ENCODE measurements at places on chromosomes 12 and 14.
A peak's percentile ranks its signal among the peaks of the same experiment; 100 is the strongest.

GRCh38 chr12:43540470-43540869 is 11.5 kb downstream of the ADAMTS20 start:
- DNase-seq = no peak

DNA sequence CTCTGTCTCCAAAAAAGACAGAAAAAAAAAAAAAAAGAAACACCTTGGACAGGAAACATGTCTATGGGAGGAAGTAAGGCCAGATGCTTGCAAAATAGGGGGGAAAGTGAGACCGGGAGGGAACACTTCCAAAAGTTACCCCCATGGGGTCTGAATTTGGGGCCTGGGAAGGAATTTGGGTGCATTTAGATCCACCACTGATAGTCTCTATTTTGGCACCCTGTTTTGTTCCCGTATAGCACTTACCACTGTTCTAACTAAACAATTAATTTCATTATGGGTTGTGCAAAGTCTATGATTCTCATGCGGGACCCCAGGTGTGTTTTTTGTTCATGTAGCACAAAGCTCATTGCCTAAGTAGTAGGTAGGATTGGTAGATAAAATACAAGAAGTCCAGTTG is 1.4 kb upstream of the MLEC start:
- DNase-seq = no peak

GRCh38 chr14:24366721-24367513 is 1.1 kb upstream of the NFATC4 start:
- DNase-seq = peak; percentile 95

DNA sequence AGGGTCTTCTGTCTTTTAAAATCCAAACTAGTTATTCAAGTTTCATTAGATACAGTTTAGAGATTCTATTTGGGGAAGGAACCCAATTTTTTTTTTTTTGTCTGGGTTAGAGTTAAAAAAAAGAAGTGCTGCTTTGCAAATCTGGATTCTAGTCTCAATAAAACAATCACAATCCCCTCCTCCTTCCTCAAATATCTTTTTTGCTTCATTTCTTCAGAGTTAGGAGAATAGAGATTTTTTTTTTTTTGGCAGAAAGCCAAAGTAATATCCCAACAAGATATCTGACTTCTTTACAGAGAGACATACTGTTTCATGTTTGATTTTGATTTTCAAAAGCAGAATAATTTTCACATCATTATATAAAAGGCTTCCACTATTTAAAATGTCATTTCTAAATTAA is 201.9 kb downstream of the FOXN3 start:
- DNase-seq = no peak

DNA sequence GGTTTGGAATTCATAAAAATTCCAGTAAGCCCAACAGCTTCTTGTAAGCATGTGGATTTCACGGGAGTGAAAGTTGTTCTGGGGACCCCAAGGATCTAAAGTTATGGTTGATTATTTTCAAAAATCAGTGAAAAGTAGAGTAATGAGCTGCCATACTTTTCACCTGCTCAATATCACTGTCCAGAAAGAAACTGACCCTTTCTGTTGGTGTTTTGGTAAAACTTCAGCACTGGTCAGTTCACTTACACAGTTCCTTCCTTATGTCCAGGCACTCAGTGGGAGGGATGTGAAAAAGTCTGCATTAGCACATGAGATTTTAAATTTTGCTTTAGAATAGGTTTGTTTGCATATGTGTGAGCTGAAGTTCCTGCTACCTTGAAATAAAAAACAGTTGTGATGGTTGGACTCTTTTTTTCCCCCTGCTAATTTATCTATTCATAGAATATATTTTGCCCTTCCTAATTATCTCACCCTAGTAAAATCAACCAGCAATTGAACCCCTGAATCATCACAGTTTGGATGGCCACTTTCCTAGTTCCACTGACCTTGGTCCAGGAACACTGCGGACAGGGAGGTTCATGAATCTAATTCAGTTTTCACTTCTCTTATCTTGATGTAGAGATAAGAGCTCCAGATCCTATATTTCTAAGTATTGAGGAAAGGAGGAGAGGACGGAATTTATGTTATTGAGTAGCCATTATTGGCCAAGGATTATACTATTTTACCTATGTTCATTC is 25.8 kb downstream of the CFL2 start:
- DNase-seq = no peak

DNA sequence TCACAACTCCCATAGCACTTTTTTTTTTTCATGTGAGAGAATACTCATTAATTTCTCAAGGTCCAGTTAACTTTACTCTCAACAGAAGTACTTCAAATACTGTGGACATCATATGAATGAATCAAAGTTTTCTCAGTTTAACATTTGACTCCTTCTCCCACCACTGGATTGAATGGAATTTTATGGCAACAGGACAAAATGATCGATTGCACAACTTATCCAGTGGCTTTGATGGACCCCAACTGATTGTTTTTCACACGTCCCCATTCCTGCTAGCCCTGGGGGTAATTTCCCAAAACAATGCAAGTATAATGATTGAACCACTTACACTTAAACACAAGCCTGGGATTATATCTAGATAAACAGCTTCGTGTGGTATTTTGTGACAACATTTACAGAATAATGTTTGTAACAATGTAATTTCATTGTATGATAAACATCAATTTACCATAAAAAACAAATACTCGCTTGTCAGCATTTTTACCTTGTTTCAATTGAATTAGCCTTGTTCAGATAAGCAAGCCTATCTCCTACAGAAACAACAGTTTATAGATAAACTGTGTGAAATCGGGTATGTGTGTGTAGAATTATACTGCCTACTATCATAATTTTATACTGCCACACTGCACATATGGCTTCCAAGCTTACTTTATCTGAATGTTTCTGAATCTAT is 60.9 kb downstream of the SOX5 start:
- DNase-seq = no peak

DNA sequence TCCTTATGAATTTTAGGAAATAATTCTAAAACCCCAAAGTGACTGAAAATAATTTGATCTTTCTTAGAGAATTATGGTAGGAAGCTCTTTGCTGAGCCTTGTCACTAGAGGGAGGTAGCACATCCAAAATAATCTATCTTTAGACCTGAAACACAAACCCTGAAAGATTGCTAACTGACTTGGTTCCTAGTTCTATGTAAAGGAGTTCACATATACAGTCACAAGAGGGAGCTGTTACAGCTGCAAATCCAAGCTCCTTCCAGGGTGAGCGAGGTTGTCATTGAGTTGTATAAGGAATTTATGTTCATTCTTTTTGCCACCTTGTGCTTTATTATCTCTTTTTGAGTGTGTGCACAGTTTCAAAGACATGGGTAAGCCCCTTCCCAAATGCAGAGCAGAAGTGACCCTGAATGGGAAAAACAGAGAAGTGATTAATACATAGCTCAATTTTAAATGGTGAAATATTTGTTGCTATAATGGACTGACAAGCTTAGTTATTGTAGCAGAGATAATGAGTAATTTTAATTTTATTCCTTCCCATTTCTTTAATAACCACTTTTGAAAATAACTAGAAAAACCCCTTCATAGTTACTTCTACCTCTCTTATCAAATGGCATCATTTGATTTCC is 387.9 kb downstream of the DAD1 start:
- DNase-seq = peak; percentile 34

GRCh38 chr14:101855958-101856357 is 94.4 kb downstream of the PPP2R5C start:
- no peak for DNase-seq

DNA sequence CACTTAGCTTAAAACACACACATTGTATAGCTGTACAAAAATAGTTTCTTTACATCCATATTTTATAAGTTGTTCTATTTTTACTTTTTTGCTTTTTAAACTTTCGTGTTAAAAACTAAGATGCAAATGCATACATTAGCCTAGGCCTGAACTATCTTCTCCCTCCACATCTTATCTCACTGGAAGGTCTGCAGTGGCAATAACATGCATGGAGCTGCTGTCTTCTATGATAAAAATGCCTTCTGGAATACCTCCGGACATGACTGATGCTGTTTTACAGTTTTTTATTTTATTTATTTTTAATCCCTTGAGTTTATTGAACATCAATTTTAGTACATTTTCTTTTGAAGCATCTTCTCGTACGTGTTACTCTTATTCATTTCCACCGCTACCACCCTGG is 112.3 kb upstream of the TSPAN8 start:
- DNase-seq = no peak

GRCh38 chr14:75438486-75439080 is 10.8 kb downstream of the JDP2 start:
- DNase-seq = no peak

DNA sequence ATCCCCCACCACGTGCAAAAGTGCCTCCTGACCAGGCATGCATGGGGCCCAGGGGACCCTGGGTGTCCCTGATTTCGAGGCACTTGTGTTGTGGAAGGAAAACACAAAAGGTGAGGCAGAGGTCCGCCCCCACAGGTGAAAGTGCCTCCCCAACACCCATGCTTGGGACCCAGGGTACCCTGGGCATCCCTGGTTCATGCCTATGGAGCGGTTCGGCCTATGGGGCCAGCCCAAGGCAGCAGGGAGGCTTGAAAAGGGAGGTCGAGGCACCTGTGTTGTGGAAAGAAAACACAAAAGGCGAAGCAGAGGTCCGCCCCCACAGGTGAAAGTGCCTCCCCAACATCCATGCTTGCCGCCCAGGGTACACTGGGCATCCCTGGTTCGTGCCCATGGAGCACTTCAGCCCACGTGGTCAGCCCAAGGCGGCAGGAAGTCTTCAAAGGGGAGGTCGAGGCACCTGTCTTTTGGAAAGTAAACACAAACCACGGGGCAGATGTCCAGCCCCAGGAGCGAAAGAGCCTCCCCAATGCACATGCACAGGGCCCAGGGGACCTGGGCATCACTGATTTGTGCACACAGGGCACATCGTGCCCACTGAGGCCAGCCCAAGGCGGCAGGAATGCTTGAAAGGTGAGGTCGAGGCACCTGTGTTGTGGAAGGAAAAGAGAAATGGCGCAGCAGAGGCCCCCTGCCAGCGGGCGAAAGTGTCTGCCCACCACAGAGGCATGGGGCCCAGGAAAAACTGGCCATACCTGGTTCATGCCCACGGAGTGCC is 375.5 kb downstream of the ALG10 start:
- peak; percentile 1 for DNase-seq

DNA sequence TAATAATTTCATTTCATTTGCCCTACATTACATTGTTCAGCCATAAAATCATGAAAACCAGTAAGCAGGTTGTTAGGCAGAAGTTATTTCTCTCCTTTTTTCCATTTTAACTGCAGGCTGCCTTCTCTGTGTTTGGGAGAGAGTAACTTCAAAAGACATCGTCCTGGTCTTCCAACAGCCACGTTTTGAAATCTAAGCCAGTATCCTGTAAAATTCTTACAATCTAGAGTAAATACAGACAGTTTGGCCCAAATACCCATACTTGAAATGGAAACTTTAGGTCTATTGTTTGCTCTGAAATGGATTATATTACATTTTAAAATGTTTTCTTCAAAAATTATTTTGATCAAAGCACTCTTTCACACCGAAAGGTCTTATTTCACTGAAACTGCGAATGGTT is 66.1 kb upstream of the SLCO1C1 start:
- no peak for DNase-seq

- DNase-seq = peak; percentile 48
Observed at GRCh38 chr12:22687361-22688076, 62.5 kb downstream of the ETNK1 start.

DNA sequence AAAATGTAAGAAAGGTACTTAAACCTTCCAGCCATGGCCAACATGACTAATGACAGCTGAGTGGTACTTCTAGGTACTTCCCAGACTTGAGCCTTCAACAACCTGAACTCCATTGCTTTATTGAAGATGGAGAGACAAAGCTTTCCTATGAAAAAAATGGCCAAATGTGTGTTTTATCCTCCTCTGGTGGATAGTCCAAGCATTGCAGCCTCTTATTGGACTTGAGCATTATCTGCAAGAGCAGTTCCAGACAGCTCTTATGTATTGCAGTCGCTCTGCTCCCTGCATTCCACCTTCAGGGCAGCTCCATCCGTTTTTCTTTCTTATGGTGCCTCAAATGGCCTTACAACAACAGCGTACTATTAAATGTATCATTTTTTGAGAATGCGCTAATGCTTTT is 588.2 kb downstream of the NRXN3 start:
- peak; percentile 51 for DNase-seq

DNA sequence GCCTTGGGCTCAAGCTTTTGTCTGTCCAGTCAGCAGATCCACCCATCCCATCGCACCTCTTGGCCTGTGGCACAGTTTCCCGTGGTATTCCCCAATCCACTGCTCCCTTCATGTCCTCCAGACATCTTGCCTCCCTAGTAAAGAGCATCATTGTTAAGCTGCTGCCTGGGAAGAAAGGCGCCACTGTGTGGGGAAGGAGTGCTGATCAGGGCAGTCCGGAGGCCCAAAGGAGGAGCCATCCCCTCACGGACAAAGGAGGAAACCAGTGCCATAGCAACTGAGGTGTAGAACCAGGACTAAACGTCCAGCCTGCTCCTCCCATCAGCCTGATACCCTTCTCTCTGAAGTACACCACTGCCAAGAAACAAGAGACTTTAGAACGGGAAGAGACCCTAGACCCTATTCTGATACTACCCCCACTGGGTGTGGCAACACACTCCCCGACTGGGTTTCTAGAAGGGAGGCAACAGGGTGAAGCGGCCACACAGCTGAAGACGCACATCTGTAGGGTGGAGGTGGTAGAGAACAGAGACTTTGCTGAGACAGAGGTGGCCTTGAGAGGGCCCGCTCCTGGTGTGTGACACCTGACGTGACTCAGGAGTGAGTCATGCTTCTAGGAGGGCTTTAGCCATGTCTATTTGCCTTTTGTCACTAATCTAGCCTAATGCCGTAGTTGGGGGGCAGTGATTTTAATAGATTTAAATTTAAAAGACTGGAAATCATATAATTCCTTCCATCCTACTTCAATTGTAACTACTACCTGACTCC is 185.0 kb downstream of the DPF3 start:
- DNase-seq = no peak

DNA sequence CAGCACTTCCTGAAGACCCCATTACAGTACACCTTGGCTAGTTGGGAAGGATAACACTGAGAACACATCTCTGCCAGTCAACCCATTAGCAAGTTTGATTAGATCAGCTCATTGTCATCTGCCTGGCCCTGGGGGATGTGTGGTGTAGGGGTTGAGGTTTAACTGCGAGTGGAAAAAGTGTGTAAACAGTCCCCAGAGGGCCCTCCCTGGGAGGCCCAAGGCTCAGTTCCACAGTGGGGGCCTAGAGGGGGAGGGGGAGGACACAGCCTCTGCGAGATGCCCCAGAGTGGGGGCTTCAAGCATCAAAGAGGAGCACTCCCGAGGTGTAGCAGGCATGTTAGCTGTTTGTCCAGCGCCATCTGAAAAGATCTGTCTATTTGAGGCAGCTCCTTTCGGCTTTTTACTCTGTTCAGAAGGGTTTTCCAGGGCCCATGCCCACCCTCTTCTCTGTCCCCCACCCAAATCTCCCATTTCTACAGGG is 344 bp downstream of the LPAR5 start:
- DNase-seq = no peak

Data from GM03348 (cell line).